CD4-positive, alpha-beta T cell treated with Interleukin-4 for 1 hour (primary cell): ENCODE measurements at places on chromosomes 2 and 18.

DNA sequence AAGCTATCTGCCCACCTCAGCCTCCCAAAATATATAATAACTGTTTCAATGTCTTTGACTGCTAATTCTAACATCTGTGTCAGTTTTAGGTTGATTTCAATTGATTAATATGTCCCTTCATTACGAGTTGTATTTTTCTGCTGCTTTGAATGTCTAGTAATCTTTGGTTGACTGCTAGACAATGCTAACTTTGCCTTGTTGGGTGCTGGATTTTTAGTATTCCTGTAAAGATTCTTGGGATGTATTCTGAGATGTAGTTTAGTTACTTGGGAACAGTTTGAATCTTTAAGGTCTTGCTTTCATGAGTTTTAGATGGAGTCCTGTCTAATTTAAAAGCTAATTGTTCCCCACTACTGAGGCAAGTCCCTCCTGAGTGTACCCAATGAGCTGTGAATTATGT lies 114.4 kb downstream of the TFCP2L1 start:
- no peak for DNase-seq

DNA sequence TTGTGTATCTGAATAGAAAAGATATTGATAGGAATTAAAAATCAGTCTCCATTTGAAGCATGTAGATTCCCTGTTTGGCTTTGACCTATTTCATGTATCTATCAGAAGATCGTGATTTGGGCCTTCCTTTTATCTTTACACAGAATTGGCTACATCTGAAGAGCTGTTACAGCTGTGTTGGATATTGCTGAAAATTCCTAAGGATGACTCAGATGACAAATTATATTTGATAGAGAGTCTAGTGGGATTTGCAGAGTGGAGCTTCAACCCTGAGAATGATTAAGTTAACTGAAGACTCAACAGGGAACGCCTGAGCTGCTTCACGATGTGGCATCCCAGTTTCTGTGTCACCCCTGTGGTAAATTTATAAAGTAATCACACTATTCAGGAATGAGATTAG lies 4.9 kb upstream of the COL3A1 start:
- no peak for DNase-seq

DNA sequence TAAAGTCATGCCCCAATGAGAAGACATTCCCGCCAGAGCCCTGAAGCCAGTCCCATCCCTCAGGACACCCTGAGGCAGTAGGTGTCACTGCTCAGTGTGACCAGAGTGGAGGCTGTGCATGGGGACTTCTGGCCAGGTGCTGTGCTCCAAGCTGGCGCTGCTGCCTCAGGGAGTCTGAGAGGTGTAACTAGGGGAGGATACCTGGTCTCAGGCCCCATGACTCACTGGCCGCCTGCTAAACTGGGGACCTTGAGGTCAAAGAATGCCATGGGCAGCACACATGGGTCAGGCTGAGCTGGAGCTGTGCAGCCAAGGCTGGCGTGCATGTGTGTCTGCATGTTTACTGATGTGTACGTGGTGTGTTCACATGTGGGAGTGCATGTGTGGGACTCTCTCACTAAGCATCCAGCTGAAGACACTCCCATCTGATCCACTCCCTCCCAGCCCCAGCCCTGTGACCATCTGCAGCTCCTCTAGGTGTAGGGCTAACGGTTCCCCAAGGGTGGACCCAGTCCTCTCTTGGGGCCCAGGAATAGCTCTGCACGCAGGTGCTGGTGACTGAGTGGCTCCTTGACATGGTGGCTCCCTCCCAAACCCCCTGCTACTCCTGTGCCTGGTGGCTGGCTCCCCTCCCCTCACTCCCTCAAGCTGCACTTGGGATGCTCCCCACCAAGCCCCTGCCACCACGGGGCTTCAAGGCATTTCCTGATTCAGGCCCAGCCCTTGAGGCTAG lies 16.5 kb downstream of the HS6ST1 start:
- no peak for DNase-seq

DNA sequence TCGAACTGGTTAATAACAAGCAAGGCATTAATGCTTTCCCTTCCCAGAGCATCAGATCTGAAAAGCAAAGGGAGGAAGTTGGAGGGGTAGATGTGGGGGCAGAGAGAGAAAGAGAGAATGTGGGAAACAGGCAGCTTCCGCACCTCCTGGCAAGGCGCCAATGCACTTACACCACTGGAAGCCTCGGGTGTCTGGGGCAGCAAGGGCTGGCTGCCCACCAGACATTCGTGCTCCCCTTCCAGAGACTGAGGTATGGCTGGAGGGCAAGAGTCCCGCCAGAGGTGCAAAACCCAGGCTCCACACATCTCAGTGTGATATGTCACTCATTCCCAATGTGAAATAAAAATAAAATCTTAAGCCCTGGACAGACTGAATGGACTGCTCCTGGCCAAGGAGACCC lies 46.4 kb downstream of the TEX51 start:
- no peak for DNase-seq

DNA sequence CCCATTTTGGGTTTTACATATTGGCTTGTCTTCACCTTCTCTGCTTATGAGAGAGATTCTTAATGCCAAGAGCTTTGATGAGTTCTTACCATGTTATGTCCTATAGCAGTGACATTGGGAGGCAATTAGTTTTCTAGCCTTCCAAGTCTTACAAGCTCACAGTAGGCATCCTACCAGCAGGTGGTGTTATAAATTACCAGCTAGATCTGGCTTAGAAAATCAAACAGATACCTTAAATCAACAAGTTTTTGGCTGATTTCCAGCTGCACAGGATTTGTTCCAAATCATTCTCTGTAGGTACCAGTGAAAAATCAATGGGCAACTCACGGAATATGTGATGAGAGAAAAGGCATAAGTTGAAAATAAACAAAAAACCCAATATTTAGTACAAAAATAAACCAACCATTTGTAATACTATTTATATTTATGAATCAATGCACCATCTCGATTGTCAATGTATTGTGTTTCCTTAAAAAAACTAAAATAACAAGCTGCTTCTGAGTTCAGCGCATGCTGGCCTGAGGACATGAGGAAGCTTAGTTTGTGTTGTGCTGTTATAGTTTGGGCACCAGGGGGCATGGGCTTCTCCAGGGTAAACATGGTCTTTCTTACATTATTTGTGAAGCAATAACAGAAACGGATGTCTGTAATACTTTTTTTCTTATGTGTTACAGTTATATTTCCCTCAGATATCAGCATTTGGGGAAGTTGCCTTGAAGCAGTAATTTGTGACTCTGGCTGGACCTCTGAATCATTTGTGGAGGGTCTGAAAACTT lies 34.1 kb upstream of the NXPH2 start:
- peak; percentile 21 for DNase-seq

DNA sequence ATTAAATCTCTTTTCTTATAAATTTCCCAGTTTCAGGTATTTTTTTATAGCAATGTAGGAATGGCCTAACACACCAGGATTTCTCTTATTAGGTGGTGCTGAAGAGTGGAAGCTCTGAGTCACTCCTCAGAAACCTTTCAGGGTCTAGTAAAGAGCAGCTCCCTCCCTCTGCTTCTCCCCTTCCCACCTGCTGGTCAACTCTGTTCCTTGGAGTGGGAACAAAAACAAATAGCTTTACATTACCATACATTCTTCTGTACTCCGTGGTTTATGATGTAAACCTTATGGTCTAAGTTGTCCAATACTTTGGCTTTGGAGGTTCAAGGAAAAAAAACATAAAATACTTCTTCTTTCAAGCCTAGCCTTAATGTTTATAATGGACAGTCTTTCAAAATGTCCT lies 2.7 kb upstream of the IL1R1 start:
- DNase-seq = no peak

GRCh38 chr2:213551526-213551925 lies 267.3 kb downstream of the SPAG16 start:
- no peak for DNase-seq

GRCh38 chr2:37916512-37917082 lies 8.5 kb upstream of the RMDN2 start:
- DNase-seq = no peak

DNA sequence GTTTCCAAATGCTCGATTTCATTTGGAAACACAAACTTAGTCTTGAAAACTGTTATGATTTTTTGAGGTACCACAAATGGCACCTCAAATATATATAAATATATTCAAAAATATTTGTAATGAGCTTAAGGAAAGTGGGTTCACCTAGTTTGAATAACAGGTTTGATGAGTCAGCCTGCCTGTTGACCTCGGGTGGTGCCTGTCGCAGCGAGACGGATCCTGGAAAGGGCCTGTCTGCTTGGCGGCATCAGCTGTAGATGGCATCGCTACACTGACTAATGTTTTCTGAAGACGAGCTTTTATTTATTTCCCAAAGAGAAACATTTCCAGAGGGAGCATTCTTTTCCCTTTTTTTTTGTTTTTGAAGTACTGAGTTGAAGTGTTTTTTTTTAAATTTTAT lies 6.9 kb downstream of the ALLC start:
- no peak for DNase-seq

- DNase-seq = no peak
Measured at GRCh38 chr2:22907330-22907729, 477.6 kb upstream of the KLHL29 start.

DNA sequence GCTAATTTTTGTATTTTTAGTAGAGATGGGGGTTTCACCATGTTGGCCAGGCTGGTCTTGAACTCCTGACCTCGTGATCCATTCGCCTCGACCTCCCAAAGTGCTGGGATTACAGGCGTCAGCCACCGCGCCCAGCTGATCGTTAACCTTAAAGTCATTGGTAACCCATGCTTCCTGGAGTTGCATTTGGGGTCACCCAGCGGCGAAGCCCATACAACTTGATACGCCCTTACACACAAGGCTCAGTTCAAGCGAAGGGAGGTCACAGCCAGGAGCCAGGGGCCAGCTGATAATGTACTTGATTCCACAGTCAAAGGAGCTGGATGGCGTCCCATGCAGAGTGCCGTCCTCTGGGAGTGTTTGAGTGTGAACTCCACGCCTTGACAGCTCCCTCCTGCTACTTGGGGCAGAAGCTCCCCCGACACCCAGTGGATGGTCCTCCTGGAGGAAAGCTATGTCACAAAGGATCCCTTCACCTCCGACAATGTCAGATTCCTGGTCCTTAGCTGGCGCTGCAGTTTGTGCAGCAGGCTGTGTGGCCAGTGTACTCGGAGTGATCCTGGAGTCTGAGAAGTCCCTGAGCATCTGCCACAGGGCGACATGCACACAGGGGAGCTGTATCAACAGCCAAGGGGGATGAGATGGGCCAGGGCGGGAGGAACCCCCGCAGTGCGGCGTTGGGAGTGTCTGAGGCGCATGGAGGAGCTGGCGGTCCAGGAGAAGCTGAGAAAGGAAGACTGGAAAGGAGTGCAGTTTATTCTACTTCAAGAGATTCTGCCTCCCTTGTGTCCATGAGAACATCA lies 7.9 kb downstream of the CLHC1 start:
- no peak for DNase-seq

GRCh38 chr2:46241344-46241743 lies 55.9 kb upstream of the EPAS1 start:
- DNase-seq = no peak

DNA sequence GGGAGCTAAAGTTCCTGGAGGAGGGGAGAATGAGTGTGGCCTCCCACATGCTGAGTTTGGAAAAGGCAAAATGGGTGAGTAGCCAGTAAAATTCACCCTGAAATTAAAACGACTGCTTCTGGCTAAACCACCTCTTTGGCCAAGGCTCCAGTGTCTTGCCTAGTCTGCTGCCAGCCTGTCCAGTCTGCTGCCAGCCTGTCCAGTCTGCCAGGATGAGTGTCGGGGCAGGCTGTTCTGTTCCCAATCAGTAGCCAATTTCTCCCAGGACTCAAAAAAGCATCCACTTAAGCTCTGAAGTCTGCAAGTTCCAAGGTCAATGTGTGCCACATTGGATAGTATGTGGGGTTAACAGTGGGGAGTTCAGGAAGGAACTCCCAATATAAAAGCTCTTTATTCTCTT lies 134.6 kb upstream of the KLHL29 start:
- DNase-seq = no peak

GRCh38 chr2:96404446-96405373 lies 69.1 kb downstream of the NCAPH start:
- no peak for DNase-seq

GRCh38 chr2:192960945-192961344 lies 766.2 kb upstream of the TMEFF2 start:
- DNase-seq = no peak

DNA sequence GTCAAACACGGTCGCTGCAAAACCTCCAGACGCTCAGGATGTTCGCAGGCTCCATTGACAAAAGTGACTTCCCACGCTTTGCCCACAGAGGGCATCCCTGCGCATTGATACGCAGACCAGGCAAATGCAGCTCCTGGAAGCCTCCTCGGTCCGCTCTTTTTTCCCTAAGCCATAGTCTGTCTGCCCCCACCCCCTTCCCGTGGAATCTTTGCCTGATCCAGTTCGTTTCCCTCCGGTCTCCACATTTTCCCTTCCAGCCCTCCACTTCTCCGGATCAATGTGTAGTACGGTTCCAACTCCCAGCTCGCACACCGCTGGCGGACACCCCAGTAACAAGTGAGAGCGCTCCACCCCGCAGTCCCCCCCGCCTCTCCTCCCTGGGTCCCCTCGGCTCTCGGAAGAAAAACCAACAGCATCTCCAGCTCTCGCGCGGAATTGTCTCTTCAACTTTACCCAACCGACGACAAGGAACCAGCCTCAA lies at the start of gene DCC:
DCC (plus strand) TSS at position 307 of the 481 bp plus-strand sequence. CDS start 591 bp downstream, outside the sequence.
- no peak for DNase-seq

- no peak for DNase-seq
Measured at GRCh38 chr2:100185105-100185504, 42.7 kb upstream of the AFF3 start.

GRCh38 chr2:159711562-159712142 lies 654 bp upstream of the MARCHF7 start:
- no peak for DNase-seq

- no peak for DNase-seq
Measured at GRCh38 chr18:70431203-70431624, 142.4 kb downstream of the SOCS6 start.

DNA sequence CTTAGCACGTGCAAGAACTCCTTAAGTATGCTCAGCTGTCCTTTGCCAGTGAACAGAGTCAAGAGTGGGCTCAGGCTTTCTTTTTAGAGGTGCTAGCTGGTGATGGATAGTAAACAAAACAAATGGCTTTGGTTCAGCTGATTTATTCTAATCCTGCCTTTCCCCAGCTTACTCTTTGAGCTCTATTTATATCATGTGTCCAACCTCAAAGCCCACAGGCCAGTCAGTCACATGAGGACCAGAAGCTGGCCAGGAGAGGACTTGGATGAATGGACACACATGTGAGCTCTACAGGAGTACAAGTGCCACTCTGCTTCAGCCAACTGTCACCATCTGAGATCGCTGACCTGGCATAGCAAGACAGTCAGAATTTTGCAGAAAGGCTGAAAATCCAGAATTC lies 59.4 kb downstream of the STK39 start:
- no peak for DNase-seq

- DNase-seq = no peak
Measured at GRCh38 chr2:98545591-98545990, 62.7 kb downstream of the COA5 start.

DNA sequence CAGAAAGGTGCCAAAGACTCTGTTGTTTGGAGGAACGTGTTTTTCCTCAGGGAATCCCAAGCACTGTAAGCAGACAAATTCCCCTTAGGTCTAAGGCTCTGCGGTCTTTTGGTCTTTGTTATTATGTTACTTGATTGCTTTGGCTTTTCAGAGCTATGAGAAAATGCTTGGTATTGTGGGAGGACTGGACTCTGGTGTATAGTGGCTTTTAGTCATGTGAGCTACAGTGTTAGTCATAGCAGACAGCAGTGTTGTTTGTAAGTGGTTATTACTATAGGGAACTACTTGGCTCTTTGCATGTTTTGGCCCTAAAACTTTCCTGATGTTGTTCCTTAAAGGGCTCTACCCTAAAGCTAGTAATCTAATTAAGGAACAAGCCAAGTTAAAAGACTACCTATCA lies 956.2 kb upstream of the LRATD1 start:
- no peak for DNase-seq
